ENCODE measurements at places on chromosomes 5 and 9. TPM values are rescaled to one million over a fixed set of nuclear protein-coding genes. Genes with fewer than 3 reads are reported as not detected.

DNA sequence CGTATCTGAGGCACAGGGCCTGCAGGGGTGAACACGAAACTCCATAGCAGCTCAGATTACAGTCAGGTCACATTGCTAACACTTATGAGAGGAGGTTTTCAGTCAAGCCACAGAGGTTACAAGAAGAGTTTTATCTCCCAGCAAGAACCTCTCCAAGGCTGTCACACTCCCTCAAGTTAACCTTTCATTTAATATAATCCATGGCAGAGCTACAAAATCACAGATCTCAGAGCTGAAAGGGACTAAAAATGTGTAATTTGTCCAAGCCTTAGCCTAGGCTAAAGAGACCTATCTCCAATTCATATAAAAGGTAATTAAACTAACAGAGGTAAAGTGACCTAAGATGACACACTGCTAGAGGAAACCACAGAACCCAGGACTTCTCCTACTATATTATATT is 57.2 kb downstream of the MLANA start:
- no peak for DNase-seq
- no peaks in the 10 kb centered on the region for H3K27me3 ChIP-seq
- no peak overlapping the region for H3K4me3 ChIP-seq
- H3K36me3 ChIP-seq, result no peaks in the 10 kb centered on the region
- H3K4me1 ChIP-seq, result peaks cover 6% of the 10 kb centered on the region

DNA sequence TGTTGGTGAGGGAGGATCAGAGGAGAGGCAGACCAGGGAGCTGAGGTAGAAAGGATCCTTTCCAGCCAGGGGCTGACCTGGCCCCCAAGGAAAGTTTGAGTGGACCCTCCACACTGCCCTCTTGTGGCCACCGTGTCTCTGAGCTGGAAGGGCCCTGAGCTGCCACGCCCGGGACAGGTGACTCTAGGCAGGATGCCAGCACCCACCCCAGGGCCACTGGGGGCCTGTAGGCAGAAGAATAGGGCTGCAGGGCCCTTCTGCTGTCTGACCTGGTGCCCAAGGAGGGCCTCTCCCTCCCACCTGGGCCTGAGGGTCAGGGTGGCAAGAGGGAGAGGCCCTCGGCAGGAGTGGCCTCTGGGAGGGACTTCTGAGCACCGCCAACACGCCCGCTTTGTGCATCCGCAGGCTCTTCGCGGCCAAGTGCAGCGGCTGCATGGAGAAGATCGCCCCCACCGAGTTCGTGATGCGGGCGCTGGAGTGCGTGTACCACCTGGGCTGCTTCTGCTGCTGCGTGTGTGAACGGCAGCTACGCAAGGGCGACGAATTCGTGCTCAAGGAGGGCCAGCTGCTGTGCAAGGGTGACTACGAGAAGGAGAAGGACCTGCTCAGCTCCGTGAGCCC is 76.8 kb downstream of the LMX1B start:
- no peaks in the 10 kb centered on the region for H3K4me1 ChIP-seq
- H3K4me3 ChIP-seq, result no peak overlapping the region
- H3K27ac ChIP-seq, result no peak overlapping the region
- DNase-seq, result peak; percentile 43
- H3K36me3 ChIP-seq, result no peaks in the 10 kb centered on the region
- no peaks in the 10 kb centered on the region for H3K27me3 ChIP-seq

DNA sequence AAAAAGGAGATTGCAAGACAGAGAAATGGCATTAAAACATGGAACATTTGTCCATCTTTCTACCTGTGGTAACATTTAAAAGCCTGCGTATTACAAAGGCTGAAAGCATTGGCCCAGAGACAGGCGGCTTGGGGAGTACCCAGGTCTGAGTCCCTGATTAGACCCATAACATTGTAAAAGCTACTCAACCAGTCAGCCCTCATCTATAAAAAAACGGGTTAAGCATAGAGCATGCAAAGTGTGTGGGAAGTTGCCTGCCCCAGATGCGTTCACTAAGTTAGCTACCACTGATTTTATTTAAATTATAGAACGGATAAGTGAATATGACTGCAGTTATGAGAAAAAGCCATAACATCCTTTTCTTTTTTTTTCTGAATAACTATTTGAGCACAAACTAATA is 276.1 kb downstream of the CDH12 start:
- no peaks in the 10 kb centered on the region for H3K27me3 ChIP-seq
- H3K36me3 ChIP-seq, result no peaks in the 10 kb centered on the region
- H3K4me3 ChIP-seq, result no peak overlapping the region
- H3K27ac ChIP-seq, result no peak overlapping the region
- no peak for DNase-seq
- H3K4me1 ChIP-seq, result no peaks in the 10 kb centered on the region

DNA sequence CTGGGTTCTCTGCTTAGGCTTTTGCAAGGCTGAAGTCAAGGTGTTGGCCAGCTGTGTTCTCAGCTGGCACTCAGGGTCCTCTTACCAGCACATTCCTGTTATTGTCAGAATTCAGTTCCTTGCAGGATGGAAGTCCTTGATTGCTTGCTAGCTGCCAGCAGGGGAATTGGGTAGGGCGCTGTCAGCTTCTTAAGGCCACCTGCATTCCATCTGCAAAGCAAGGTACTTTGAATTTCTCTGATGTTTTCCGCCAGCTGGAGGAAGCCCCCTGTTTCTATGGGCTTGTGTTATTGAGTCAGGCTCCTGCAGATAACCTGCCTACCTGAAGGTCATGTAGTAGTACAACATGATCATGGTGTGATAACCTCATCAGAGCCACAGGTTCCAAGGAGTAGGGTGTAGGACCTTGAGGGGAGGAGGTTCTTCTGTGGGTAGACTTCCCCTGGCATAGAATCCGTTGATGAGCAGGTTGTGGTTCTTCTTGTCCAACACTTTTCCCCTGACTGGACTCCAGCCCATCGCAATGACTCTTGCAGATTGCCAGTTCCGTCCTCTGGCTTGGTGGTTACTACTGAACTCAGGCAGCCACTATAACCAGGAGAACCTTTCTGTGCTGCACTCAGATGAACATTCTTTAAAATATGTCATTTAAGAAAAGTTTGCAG is 6.8 kb downstream of the TENT4A start:
- peaks cover 21% of the 10 kb centered on the region for H3K4me1 ChIP-seq
- no peaks in the 10 kb centered on the region for H3K36me3 ChIP-seq
- DNase-seq, result no peak

DNA sequence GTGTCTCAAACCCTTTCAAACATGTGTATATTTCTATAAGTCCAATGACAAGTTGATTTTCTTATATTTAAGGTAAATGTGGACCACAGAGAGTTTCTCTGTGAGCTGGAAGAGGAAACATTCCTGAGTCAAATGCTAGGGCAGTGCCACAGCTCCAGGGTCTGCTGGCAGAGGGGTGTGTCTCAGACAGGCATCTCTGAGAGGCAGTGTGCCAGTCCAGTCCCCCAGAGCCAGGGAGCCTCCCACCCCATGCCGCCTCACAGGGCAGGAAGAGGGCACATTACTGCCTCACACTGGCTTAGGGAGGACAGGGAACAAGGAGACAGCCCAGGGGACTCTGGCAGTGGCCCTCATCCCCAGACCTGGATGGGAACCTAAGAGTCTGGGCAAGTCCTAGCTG is 120.2 kb downstream of the TENT4A start:
- no peak overlapping the region for H3K4me3 ChIP-seq
- H3K27me3 ChIP-seq, result no peaks in the 10 kb centered on the region
- no peak for DNase-seq
- no peak overlapping the region for H3K27ac ChIP-seq
- no peaks in the 10 kb centered on the region for H3K4me1 ChIP-seq

GRCh38 chr5:39005566-39006232 is 68.5 kb downstream of the RICTOR start:
- H3K27me3 ChIP-seq, result no peaks in the 10 kb centered on the region
- H3K36me3 ChIP-seq, result peaks cover under 1% of the 10 kb centered on the region
- H3K4me3 ChIP-seq, result no peak overlapping the region
- no peak for DNase-seq

- no peaks in the 10 kb centered on the region for H3K27me3 ChIP-seq
- H3K27ac ChIP-seq, result no peak overlapping the region
- DNase-seq, result no peak
- no peak overlapping the region for H3K4me3 ChIP-seq
- no peaks in the 10 kb centered on the region for H3K36me3 ChIP-seq
Observed at GRCh38 chr9:137969685-137970084, 92.1 kb downstream of the CACNA1B start.

Gene SLC27A6
- 0.21 TPM for total RNA-seq

Gene LURAP1L
- total RNA-seq, result 13.1 TPM

- H3K27ac ChIP-seq, result no peak overlapping the region
- no peak overlapping the region for H3K4me3 ChIP-seq
- no peaks in the 10 kb centered on the region for H3K27me3 ChIP-seq
- no peaks in the 10 kb centered on the region for H3K4me1 ChIP-seq
Observed at GRCh38 chr9:79759460-79759859, 187.7 kb downstream of the TLE4 start.

GRCh38 chr5:20420991-20421595 is 433.1 kb upstream of the CDH18 start:
- no peaks in the 10 kb centered on the region for H3K27me3 ChIP-seq
- no peak overlapping the region for H3K27ac ChIP-seq
- H3K4me3 ChIP-seq, result no peak overlapping the region
- DNase-seq, result no peak

- H3K36me3 ChIP-seq, result no peaks in the 10 kb centered on the region
- no peaks in the 10 kb centered on the region for H3K27me3 ChIP-seq
- peak overlapping the region; percentile 53 for H3K4me3 ChIP-seq
- H3K27ac ChIP-seq, result no peak overlapping the region
- H3K4me1 ChIP-seq, result peaks cover 8% of the 10 kb centered on the region
- no peak for DNase-seq
Observed at GRCh38 chr9:137077758-137078693, 709 bp downstream of the UAP1L1 start.

DNA sequence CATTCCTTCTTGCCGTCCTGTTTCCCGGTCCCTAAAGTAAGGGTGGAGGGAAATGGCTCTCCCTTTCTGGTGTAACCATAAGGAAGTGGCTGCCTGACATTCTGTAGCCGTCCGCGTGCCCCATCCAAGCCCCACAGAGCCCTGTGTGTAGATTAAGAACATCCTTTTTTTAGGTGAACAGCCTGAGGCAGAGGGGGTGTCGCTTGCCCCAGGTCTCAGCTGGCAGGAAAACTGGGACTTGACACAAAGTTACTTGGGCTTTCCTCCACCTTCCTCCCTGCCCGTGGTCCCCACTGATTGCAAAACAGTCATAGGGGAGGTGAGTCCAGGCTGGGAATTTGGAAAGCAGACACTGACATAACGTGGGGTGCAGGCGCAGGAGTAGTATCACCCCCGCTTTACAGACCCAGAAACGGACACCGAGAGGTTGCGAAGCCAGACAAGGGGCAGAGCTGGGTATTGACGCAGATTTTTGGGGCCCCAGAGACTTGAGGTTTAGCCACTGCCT is 22.8 kb downstream of the C9orf50 start:
- no peak overlapping the region for H3K4me3 ChIP-seq
- H3K4me1 ChIP-seq, result peaks cover 8% of the 10 kb centered on the region
- no peak for DNase-seq
- no peaks in the 10 kb centered on the region for H3K27me3 ChIP-seq

DNA sequence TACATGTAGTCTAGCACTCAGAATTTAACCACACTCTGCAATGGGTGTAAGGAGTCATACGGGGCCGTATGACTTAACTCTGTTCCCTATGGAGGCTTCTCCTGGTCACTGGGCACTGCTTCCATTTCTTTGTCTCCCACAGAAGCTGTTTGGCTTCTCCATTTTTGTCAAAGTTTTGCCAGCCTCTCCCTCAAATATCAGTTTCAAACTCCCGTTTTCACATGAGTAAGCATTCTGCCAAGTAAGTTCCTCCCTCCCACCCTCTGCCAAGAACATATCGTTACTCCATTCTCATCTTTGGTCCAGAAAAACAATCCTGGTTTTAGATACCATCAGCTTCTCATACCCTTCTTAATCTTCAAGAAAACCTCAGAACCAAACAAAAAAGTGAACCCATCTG is 6.1 kb downstream of the AFAP1L1 start:
- DNase-seq, result no peak
- no peaks in the 10 kb centered on the region for H3K36me3 ChIP-seq
- H3K4me1 ChIP-seq, result no peaks in the 10 kb centered on the region
- no peak overlapping the region for H3K4me3 ChIP-seq
- no peak overlapping the region for H3K27ac ChIP-seq

Gene TMEM8B
- 6.7 TPM for total RNA-seq
